ENCODE measurements at places on chromosomes 5 and 9. TPM values are rescaled to one million over a fixed set of nuclear protein-coding genes. Genes with fewer than 3 reads are reported as not detected.

VAV2 gene
- total RNA-seq = 17.7 TPM

ZDHHC11B gene
- under 0.01 TPM for total RNA-seq

PHF24 gene
- not detected for total RNA-seq

DNA sequence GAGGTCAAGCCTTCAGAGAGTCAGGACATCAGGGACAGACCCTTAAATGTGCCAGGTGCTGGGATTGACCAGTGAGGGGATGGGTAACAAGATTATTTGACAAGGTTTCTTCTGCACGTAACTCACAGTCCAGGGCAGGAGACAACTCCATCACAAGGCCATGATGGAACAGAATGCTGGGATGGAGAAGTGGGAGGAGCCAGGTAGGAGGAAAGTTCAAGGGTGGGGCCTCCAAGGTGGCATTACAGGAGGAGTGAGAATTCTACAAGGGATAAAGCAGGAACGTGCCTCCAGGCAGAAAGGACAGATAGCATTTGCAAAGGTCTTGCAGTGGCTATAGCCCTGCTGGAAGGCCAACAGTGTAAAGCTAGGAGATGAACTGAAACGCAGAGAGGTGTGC lies 102.2 kb downstream of the FGF18 start:
- no peak for DNase-seq

DNA sequence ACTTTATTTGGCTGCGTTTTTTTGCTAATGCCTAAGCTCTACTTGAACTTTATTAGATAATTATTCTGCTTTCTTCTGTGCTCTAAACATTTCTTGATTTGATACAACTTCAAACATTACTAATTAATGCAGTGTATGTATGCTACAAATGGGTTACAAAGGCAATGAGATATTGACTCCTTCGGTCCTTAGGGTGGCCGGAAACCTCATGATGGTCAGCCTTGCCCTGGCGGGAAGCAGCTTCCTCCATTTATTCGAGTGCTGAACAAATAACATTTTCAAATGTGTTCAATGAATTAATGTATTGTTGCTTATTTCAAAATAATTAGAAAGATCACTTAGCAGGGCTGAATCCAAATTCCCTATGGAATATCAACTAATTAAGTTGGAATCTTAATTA lies 3.9 kb upstream of the LNPEP start:
- no peak for DNase-seq

GRCh38 chr5:151476016-151476415 lies 28.6 kb downstream of the SLC36A1 start:
- DNase-seq = no peak

DNA sequence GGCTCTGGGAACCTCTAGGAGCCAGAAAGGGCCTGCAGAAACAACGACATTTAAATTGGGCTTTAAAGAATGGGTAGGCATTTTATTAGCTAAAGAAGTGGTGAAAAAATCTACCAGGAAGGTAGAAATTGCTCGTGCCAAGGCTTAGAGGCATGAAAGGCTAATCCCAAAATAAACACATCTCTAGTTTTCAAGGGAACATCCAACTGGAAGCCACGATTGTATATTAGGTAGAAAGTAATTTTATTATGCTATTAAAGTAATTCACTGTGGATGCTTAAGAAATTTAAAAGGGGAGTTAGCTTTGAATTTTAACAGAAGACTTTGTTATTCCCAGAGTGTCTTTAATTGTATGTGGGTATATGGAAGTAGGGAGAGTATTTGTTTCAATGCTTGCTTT lies 17.5 kb upstream of the CNTLN start:
- DNase-seq = no peak

GRCh38 chr9:99262949-99263418 lies 40.9 kb downstream of the SEC61B start:
- DNase-seq = no peak

- peak; percentile 100 for DNase-seq
These were observed 45.9 kb upstream of the PJA2 start for GRCh38 chr5:109455598-109456096.

- no peak for DNase-seq
These were observed 911.6 kb upstream of the SEMA6A start for GRCh38 chr5:117486261-117486660.

DNA sequence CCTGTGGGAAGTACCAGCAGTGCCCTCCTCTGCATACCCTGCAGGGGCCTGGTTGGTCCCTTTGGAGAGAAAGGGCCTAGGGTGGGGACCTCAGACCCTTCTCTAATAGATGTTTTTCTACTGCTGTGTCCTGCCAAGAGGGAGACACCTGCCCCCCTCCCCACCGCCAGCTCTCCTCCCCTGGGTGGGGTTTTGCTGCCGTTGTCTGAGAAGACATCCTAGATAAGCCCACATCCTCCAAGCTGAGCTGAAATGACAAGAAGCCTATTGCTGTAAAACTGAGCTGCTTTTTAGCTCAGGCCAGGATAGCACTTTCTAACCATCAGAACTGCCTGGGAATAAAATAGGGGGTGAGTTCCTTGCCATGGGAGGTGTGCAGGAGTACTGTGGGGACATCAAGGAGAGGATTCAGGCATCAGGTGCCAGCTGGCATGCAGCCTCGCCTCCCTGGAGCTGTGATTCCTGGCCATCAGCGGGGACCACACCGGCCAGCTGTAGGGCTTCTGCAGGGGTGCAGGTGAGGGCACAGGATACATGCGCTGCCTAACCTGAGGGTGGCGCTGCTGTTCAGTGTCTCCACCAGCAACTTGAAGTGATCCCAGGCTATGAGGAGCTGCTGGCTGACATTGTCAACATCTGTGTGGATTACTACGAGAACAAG lies 37.9 kb downstream of the CYFIP2 start:
- DNase-seq = no peak

DNA sequence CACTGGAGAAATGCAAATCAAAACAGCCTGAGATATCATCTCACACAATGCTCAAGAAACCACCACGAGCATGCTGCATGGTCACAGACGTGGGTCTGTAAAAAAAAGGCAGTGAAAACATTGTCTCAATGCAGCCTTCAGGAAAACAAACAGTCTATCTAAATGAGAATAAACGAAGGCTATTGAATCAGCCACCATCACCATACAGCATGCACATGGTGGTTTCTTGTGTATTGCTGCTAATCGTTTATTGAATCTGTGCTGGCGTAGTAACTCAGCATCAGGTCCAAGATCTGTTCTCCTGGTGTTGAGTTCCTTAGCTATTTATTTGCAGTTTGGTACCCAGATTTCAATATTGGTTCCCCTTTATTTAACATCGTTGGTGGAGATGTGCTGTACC lies 1115.0 kb downstream of the CDH18 start:
- DNase-seq = no peak

GRCh38 chr9:123753669-123754258 lies 176.2 kb downstream of the DENND1A start:
- DNase-seq = no peak

GRCh38 chr5:127766676-127767335 lies 63.6 kb downstream of the CCDC192 start:
- DNase-seq = no peak

- DNase-seq = no peak
These were observed 294.4 kb downstream of the HINT1 start for GRCh38 chr5:130870691-130871090.

DNA sequence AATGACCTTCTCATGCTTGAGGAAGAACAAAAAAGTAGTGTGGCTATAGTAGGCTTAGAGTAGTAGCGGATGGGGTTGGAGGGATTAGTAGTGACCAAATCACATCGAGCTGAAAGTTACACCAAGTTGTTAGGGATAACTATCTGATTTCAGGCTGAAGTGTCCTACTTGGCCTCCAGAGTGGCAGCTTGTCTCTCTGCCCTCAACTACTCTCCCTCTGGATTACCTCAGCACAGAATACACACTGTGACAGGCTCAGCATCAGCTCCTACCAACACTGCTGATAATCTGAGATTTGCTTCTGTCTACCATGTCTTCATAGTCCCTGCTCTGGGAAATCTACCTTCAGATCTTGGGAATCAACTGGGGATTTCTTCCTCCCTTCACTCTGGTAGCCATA lies 714.6 kb upstream of the GRAMD2B start:
- no peak for DNase-seq

GRCh38 chr5:27315363-27316270 lies 277.2 kb upstream of the CDH9 start:
- no peak for DNase-seq

DNA sequence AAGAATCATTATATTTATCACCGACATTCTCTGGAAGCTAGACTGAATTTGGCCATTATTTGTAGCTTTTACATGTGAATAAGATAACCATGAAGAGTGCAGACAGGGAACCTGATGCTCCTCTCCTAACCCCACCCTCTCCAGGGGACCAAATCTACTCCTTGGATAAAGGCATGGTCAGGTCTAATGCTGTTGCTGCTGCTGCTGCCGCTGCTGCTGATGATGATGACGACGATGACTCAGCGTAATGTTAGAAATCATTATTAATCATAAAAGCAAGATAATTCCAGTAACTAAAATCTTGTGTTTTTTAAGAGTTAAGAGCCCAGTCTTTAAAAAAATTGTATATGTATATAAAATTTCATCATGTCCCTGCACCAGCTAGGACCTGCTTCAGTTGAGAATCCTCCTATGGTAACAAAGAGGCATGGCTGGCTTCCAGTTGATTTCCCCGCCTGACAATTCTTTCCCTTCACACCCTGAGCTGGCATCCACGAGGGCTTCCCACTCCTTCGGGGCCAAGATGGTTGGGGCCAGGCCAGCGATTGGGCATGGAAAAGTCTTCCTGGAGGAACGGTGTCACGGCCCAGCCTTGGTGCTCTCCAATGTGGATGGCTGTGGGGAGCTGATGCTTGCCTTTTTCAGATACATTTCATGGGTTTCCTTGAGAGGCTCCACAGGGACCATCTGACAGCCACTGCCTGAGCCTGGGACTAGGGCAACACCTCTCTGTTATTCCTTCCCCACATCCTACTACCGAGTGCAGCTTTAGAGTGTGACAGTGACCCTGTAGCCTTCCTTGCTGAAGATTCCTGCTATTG lies 400.0 kb downstream of the CTNND2 start:
- no peak for DNase-seq

DNA sequence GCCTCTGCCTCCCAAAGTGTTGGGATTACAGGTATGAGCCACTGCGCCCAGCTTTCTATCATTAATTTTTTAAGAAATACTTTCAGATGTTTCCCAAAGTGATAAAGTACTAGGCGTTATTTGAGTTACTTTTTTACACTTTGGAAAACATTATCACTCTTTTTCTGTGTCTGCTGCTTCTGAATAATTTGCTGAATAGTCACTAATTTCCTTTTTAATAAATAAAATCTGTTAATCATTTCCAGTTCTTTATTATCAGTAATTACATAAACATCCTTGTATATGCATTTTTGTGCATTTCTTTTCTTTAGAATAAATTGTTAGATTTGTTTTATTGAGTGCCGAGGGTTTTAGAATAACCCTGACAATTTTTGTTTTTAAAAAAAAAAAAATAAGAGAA lies 48.6 kb downstream of the UHRF2 start:
- DNase-seq = no peak

DNA sequence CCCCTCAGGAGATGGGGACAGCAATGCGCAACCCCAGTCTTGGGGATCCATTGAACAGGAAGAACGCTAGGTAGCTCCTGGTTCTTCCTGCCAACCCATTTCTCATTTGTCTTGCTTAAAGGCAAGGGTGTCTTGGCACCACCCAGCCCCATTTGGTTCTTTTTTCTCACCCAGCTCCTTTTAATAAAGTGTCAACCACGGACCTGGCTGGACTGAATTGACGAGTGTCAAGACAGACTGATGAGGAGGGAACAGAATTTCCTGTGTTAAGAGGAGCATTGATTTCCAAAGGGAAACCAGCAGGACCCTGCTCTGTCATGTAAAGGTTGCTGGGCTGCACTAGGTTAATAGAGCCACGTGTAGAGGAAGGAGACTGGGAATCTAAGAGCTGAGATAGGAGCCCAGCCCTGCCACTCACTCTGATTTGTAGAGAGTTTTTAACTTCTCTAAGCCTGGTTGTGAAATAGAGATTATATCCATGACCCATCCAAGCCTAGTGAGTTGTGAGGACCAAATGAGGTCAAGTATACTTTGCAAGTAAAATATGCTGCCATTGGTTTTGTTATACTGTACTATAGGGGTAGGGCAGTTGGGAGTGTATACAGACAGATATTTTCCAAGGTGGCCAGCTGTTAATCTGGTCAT lies 33.7 kb downstream of the OSTF1 start:
- DNase-seq = no peak

GRCh38 chr9:94821098-94821887 lies 94.8 kb downstream of the AOPEP start:
- DNase-seq = no peak

GRCh38 chr5:93789173-93790067 lies 48.0 kb upstream of the POU5F2 start:
- DNase-seq = no peak

- no peak for DNase-seq
These were observed 32.5 kb downstream of the RXRA start for GRCh38 chr9:134358662-134359319.

GRCh38 chr5:132009706-132010405 lies 1.6 kb downstream of the ACSL6 start:
- DNase-seq = no peak

DNA sequence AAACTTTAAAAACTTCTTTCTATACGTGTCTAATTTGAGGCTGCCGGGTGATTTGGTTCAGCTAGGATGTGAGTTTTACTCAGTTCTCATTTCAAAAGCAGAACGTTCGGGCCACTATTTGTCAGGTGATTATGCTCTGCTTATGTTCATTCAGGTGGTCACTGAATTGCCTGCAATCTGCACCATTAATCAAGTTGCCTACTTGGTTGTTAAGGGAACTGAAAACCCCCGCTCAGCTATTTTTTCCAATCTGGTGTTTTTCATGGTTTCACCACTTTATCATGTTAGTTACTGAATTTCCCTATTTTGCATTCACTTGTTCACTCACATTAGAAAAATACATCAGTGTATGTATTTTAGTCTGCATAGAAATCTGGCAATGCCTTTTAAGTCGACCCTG lies 523.0 kb downstream of the CSNK1G3 start:
- DNase-seq = no peak

Data from lung microvascular endothelial cell (primary cell).